T-helper 1 cell (primary cell): ENCODE measurements at places on chromosomes 5 and 9.

DNA sequence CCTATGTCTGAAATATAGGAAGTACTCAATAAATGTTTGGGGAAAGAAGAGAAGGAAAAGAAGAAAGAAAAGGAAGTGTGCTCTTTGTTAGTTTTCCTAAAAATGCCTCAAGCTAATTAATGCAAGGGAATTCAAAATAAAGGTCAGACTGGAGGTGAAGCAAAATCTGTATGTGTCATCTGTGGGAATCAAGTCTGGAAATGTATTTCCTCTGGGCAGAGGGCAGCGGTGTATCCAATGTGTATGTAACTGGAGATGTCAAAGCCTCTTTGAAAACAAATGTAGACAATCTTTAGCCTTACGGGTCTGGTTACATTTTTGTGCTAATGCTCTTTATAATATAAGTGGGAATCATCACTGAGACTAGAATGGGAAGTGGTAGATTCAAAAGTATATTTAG lies 471.4 kb downstream of the MAN2A1 start:
- DNase-seq = no peak

- no peak for DNase-seq
These were observed 679 bp downstream of the DOLK start for GRCh38 chr9:128946571-128947276.

DNA sequence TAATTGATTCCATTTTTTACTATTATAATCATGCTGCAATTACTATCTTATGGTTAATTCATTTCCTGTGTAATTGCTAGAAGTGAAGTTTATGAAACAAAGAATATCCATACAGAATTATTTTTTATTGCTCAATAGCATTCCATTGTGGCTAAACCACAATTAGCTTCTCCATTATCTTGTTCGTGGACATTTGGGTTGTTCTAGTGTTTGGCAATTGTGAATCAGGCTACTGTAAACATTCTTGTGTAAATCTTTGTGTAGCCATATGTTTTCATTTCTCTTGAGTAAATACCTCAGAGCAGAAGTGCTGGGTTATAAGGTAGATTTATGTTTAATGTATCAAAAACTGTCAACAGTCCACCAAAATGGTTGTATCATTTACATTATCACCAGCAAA lies 341.1 kb downstream of the MAT2B start:
- DNase-seq = no peak

DNA sequence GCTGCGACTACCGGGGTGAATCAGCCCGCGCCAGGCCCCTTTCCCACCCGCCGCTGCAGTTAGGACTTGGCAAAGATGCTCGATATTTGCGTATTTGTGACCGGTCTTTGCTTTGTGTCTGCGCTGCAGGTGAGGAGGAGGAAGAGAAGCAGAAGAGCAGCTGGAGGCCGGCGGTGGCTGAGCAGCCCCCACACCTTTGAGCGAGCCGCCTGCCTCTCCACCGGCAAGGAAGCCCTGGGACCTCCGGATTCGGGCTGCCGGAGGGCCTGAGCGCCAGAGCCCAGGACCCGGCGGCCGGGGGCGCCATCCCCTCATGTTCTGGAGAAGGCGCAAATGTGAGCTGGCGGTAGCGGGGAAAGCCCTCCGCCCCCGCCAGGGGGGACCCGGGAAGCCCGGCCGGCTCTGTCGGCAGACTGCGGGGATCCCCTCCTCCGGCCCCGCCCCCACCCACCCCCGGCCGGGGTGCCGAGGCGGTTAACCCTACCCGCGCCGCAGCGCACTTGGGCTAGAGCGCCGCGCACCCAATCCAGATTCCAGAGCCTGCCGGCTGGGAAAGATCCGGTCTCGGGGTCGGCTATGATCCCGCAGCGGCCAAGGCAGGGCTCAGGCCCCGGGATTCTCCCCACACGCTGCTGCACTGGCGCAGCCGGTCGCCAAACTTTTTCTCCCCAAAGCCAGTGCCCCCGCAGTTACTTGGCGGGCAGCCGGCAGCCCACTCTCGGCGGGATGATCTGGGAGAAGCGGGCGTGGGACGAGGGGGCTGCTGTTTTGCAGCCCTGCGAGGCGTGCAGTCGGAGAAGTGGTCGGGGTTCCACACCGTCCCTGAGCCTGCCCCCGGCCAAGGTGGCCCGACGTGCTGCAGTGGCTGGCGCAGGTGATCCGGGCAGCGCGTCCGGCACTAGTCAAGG lies 800 bp upstream of the KCNN2 start:
- no peak for DNase-seq

DNA sequence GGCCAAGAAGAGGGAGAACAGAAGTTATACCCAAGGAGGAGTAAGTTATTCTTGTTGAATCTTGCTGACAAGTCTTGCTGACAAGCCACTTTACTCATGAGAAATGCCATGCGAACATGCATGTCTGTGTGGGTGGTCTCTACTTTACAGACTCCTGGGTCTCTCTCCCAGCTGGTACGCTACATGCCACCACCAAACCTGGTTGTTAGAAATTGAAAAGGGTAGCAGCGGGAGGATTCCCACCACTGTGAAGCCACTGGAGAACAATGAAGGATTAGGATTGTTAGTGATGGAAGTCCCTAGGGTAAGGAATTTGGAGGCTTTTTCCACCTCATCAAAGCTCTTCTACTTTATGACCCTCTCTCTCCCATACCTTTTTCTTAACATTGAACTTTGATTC lies 53.6 kb upstream of the GABRB2 start:
- no peak for DNase-seq

DNA sequence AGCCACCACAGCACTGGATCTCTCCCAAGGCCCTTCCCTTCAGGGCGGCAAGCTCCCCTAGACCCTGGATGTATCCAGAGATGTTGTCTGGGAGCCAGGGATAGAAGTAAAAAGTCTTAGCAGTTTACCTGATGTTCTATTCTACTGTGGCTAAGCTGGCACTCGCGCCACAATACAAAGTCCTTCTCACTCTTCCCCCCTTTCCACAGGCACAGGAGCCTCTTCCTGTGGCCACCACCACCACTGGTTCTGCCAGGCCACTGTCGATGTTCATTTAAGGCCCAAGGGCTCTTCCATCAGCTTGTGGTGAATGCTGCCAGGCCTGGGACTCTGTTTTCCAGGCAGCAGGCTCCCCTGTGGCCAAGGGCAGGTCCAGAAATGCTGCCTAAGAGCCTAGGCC lies 33.7 kb downstream of the MEGF9 start:
- no peak for DNase-seq

GRCh38 chr5:176535664-176536131 lies 1.5 kb downstream of the RNF44 start:
- no peak for DNase-seq

DNA sequence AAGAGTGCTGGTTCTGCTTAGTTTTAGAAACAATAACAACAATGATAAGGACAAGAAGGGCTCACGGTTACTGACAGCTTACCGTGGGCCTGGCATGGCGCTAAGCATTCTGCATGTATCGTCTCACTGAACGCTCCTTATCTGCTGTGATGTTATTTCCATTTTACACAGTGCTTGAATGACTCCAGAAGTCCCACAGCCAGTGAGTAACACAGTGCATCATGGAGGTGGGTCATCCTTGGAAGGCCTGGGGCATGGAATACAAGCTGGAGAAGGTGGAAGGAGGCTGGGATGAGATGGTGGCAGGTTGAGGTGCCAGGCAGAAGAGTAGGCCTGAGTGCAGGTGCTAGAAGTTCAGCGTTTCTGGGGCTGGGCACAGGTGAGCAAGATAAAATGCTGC lies 36.5 kb upstream of the FAT2 start:
- DNase-seq = no peak

- DNase-seq = no peak
These were observed 13.6 kb upstream of the SYNPO start for GRCh38 chr5:150626853-150627276.

GRCh38 chr5:62560786-62561185 lies 17.8 kb upstream of the LRRC70 start:
- DNase-seq = no peak

- no peak for DNase-seq
These were observed 10.4 kb upstream of the CEL start for GRCh38 chr9:133051281-133051900.

- DNase-seq = no peak
These were observed 283.7 kb downstream of the TLR4 start for GRCh38 chr9:117987945-117988344.

DNA sequence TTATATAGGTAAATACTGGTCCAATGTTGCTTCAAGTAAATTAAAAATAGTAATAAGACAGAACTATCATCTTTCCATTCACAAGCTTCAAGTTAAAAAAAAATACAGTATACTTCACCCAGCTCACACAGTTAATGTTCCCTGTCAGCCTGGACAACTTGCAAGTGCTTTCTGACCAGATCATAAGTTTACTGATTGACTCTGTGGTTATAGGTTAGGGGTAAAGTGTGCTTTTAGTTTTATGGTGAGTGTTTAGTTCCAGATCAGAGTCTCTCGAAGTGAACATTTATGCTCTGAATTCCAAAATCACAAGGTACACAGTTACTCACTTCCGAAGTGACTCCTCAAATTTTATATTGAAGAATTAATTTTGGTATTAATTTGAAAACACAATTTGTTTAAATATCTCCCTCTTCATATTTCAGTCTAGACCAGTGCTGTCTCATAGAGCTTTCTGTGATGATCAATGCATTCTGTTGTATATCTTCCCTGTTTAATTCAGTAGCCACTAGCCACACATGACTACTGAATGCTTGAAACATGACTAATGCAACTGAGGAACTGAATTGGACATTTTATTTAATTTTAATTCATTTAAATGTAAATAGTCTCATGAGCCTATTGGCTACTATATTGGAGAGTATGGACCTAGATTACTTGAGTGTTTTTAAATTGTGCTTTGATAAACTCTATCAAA lies 90.7 kb downstream of the MEF2C start:
- DNase-seq = no peak

- no peak for DNase-seq
These were observed 56.0 kb upstream of the AGXT2 start for GRCh38 chr5:35103637-35104299.

GRCh38 chr9:133513214-133514100 lies 11.3 kb downstream of the MYMK start:
- no peak for DNase-seq

DNA sequence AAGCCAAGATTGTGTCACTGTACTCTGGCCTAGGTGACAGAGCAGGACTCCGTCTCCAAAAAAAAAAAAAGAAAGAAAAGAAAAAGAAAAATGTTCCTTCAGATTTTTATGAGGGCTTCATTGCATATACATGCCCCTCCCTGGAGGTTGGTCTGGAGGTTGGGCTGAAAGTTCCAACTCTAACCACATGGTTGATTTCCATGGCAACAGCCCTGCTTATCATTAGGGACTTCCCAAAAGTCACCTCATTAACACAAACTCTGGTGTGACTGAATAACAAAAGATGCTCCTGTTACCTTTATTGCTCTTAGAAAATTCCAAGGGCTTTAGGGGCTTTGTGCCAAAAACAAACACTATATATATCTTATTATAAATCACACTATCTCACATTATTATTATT lies 113.8 kb downstream of the TMC1 start:
- DNase-seq = no peak

DNA sequence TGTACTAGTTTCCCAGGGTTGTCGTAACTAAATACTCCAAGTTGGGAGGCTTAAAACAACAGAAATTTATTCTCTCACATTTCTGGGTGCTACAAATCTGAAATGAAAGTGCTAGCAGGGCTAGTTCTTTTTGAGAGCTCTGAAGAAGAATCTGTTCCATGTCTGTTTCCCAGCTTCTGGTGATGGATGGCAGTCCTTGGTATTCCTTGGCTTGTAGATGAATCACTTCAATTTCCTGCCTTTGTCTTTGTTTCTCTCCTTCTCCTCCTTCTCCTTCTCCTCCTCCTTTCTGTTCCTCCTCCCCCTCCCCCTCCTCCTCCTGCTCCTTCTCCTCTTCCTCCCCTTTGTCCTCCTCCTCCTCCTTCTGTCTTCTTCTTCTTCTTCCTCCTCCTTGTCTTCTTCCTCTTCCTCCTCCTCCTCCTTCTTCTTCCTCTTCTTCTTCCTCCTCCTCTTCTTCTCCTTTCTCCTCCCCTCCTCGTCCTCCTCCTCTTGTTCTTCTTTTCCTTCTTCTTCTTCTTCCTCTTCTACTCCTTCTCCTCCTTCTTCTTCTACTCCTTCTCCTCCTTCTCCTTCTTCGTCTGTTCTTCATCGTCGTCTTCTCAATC lies 104.7 kb upstream of the ANKRD55 start:
- no peak for DNase-seq

GRCh38 chr5:28766565-28767158 lies 1728.3 kb upstream of the CDH9 start:
- no peak for DNase-seq
